ENCODE measurements at places on chromosomes 5 and 9.

- no peak for DNase-seq
Observed at GRCh38 chr9:4144869-4145268, 155.0 kb downstream of the GLIS3 start.

GRCh38 chr9:134275375-134275774 is 50.9 kb upstream of the RXRA start:
- no peak for DNase-seq

- no peak for DNase-seq
Observed at GRCh38 chr9:85054017-85054416, 384.5 kb downstream of the NTRK2 start.

- DNase-seq, result no peak
Observed at GRCh38 chr9:133919253-133920115, 72.6 kb downstream of the VAV2 start.

DNA sequence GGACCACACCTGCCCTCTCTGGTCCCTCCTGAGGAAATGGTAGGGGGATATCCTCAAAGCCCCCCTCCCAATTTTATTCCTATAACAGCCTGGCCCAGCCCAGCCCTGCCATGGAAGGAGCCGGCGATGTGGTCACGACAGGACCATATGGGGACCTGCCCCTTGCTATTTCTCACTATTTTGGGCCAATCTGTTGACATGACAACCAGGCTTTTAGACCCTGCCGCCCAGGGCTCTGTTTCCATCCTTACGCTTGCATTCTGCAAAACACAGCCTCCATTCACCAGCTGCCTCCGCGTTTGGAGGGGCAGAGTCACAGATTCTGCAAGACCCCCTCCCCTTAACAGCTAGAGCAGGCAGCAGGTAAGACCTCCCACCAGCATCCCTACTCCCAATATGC is 112.2 kb downstream of the GABBR2 start:
- no peak for DNase-seq

GRCh38 chr9:8821910-8822666 is 1022.5 kb upstream of the DMAC1 start:
- DNase-seq, result no peak

DNA sequence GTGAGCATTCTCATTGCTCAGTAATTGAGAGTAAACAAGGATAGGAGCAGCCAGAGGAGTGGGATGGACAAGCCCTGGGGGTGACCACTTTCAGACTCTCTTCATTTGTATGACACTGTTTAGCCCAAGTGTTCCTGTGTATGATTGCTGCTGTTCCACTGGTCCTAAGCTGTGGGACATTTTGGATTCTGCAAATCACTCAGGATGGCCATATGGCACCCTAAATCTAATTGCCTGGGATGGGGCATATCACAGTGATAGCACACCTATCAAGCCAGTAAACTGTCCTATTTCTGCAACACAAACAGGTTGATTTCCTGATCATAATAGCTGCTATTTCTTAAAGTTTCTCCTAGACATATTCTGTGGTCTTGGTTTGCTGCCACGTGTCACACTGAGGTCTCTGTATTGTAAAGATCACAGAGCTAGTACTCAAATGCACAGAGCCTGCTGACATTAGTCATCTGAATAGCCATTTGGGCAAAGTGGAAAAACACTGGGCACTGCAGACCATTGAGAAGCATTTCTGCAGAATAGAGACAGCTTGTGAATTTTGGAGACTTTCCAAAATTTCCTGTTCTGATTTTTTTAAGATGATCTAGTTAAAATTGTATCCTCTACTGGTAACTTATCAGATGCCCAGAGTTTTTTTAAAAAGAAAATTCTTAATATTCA is 320.2 kb downstream of the RFX3 start:
- DNase-seq, result no peak

GRCh38 chr5:109690242-109690974 is 681 bp downstream of the MAN2A1 start:
- no peak for DNase-seq

DNA sequence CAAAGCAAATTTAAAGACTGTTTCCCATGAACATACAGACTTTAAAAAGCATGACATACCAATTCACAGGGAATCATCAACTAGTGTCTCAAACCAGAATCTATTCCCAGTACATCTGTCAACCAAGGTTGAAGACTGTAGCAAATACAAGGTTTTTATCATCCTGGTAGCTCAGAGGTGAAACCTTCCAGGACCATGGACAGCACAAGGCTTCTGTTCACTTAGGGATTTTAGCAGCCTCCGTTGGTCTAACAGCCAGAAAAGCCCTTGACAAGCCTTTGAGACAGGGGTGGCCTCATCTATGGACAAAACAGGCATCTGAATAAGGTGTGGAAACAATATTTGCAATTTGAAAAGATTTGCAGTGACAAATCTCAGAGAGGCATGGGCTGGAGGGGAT is 119.0 kb downstream of the TRIM32 start:
- no peak for DNase-seq

DNA sequence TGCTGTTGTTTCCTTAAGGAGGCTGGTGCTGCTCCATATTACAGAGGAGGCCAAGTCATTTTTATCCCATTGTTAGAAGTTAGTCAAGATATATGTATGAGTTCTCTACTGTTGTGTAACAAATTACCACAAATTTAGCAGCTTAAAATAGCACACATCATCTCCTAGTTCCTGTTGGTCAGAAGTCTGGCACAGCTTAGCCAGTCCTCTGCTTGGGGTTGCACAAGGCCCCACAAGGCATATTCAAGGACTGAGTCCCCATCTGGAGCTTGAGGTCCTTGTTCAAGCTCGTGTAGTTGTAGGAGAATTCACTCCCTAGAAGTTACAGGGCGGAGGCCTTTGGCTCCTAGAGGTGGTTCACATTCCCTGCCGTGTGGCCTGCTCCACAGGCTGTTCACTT is 14.7 kb downstream of the MTAP start:
- no peak for DNase-seq

GRCh38 chr9:128383791-128384190 is 12.6 kb downstream of the URM1 start:
- no peak for DNase-seq

DNA sequence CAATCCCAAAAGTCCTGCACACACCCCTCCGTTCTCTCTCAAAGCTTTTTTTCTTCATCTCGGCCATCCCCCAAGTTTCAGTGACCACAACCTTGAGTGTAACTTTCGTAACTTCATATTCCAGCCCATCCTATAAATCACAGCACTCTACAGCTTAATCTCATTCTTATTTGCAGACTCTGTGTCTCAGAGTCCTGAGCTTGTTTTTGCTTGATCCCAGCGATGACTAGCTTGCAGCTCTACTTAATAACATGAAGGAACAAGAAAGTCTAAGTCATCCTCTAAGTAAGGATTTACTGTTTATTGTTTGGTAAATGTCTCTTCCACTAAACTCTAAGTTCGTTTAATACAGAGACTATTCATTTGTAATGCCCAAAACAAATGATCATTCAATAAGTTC is 2.6 kb upstream of the SPDL1 start:
- DNase-seq, result no peak

DNA sequence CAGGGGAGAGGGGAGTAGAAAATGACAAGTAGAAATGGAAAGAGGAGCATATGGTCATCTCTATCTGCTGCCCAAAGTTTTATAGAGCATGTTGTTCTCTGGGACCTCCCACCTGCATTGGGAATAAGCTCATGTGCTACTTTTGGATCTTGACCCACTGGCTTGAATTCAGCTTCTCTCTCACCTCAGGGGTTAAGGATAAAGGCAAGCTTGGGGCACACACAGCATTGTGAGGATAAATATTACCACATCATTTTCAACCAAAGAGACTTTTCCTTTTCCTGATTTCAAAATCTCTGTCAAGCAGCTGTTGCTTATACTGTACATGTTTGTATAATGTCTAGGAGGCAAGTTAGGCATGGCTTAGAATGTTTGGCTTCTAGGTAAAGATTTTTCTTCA is 16.6 kb downstream of the ATP10B start:
- DNase-seq, result no peak

- DNase-seq, result no peak
Observed at GRCh38 chr5:42495914-42496313, 72.7 kb downstream of the GHR start.

DNA sequence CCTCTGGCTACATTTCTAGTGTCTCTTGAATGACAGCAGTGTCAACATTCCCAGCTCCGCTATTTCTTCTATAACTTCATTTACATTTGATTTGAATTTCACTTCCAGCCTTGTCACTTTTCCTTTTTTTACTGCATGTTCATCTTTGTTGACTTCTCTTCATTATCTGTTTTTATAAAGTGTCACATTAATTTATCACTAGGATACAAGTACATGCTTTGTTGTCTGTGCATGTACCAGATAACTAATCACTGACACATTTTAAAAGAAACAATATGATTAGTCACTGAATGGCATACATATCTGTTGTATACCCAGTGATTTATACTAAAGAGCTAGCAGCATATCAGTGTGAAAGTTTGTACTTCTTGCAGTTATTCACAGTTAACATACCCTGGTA is 29.1 kb downstream of the ARSK start:
- no peak for DNase-seq

DNA sequence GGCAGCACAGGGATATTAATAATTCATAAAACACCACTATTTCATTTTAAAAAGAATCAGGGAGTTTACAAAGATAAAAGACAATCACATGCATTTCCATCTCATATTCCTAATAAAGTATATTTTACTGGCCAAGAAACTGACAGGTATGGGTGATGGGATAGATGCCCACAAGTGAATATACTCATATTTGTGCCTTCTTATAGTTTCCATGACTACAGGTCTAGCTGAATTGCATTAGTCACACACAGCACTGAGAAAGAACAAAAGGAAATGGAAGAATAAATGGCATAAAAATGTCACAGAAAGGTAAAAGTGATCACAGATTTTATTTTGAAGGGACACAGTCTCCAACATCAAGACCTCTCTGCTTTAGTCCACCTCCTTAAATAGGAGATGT is 193.5 kb downstream of the PLK2 start:
- DNase-seq, result no peak

DNA sequence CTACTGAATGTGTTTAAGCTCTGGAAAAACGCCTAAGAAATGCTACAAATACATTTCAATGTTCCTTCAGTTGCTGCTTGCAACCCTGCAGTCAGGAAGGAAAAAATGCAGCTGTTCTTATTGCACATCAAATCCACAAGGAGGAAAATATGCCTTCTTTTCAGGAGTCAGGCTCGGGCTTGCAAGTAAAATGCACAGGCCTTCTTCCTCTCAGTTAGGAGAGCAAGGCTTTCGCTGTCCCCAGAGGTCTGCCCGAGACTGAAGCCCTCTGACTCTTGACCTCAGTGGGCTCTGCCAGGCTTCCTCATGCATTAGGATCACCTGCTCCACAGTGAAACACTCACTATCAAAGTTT is 899 bp upstream of the SHC3 start:
- no peak for DNase-seq

Data from omental fat pad (tissue), 4 donors.